ENCODE measurements at places on chromosomes 6 and 20.

DNA sequence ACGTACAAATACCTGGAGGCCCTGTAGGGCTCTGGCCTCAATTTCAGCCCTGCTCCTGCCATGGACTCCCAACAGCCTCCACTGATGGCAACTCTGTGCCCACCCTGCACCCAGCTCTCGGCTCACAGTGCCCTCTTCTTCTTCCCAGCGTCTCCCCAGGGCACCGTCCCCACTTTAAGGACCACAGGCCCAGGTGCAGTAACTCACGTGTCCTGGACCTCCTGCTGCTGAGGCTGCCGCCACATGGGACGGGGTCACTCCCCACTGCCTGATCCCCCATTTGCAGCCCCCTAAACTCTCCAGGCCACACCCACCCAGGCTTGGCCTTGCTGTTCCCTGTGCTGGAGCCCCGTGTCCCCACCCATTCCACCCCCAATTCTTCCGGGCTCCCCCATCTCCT, 223.4 kb downstream of the PREX1 start:
- DNase-seq, result no peak

GRCh38 chr20:9978397-9979004, 56.3 kb upstream of the ANKEF1 start:
- peak; percentile 49 for DNase-seq

DNA sequence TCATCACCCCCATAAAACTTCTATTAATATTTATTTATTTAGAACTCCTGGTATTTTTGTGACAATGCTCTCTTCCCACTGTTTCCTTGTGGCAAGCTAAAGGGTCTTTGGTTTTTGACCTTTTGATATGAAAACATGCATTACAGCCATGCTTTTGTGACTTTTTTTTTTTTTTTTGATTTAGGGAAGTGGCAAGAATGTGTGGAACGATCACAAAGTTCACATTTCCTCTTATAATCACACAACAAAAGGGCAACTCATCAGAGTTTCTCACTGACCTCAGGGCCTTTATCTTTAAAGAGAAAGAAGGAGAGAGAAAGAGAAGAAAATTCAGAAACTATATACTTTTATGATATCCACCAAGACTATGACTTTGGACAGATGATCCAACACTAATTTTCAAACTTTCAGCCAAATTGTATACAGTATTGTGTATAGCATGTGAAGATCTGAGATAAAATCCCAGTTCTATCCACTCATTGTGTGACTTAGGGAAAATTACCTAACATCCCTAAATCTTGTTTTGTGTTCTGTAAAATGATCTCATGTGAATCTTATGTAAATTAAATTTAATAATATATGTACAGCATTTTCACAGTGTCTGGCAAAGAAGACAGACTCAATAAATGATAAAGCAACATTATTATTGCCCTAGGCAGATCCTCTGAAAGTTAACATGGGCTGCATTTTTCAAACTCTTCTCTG, 106.8 kb upstream of the MARCKS start:
- DNase-seq, result no peak

GRCh38 chr6:5695260-5696245, 311.2 kb downstream of the NRN1 start:
- DNase-seq, result no peak

DNA sequence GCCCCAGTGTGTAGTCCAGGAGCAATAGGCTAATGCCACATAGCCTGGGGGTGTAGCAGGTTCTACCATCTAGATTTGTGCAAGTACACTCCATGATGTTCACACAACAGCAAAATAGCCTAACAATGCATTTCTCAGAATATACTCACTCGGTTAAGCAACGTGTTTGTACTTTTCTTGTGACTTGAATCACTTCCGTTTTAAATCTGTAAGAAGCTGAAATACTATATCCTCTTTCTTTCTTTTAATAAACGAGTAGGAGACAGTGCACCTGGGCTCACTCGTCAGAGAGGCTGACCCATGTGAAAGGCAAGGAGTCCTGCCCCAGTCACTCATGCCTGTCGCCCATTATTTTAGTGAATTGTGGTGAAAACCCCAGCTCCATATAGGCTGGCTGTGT, 201.6 kb downstream of the FOXA2 start:
- no peak for DNase-seq

DNA sequence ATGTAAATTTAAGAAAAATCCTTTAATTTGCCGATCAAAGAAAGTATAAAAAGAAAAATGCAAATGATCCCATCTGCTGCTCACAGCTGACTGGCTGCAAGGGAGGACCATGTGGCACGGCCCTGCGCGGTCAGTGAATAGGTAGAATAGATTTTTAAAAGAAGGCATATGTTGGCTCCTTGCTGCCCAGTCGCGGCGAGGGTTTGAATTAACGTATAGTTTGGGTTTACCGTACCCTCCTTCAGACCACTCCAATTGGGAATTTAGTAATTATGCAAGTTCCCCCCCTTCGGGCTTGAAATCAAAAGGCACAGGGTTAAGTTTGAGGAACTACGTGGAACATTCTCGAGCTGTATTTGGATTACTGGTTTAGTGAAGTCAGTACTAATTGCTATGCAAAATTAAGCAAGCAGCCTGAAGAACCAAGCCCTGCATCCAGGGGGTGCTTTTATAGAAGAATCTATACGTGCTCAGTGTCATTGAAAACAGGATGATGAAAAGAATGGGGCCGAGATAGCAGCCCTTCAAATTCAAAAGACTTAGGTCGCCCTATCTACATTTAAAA, 1.1 kb upstream of the BEND3 start:
- no peak for DNase-seq
